ENCODE measurements at places on chromosomes 5 and 9.

GRCh38 chr5:174514325-174514724 lies 210.1 kb upstream of the MSX2 start:
- DNase-seq = no peak

GRCh38 chr9:109969573-109970237 lies 189.7 kb downstream of the PALM2AKAP2 start:
- DNase-seq = no peak

DNA sequence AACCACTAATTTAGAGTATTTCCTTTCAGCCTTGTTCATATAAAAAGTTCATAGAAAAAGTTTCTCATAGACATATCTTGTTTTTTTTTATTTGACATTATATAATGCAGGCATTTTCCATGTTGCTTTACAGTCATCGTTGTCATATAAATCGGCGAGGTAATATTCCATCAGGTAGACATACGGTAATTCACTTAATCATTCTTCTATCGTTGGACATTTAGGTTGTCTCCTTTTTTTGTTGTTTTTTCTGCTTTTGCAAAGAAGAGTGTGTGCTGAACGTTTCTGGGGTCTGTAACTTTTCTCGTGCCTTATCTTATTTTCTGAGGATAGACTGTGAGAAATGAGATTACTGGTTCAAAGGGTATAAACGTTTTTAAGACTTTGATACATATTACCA lies 283.6 kb downstream of the ARHGAP26 start:
- DNase-seq = no peak

DNA sequence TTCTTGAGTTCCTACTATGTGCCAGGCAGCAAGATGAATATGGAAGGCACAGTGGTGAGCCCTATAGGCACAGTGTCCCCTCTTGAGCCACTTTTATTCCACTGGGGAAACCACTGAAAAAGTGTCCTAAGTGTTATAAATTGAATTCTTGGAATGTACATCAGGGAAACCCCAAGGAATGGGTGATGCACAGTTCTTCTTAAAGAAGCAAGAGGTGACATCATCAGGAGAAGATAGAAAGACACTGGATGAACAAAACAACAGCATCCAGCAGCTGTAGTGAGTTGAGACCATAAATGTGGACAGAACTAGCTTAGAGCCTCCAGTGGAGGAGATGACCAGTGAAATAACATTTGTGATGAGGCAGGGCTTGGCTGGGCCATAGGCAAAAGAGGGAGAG lies 199.2 kb upstream of the ANKRD55 start:
- DNase-seq = no peak

GRCh38 chr5:158798140-158798539 lies 301.6 kb downstream of the EBF1 start:
- no peak for DNase-seq

- no peak for DNase-seq
These were observed 37.6 kb downstream of the EHMT1 start for GRCh38 chr9:137656416-137656815.

DNA sequence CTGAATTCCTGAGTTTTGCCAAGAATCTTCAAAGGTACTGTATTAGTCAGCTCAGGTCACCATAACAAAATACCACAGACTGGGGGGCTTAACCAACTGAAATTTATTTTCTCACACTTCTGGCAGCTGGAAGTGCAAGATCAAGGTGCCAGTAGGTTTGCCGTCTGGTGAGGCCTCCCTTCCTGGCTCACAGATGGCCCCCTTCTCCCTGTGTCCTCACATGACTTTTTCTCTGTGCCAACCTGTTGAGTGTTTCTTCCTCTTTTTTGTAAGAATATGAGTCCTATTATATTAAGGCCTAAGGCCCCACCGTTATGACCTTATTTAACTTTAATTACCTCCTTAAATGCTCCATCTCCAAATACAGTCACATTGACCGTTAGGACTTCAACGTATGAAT lies 156.1 kb upstream of the KIF2A start:
- DNase-seq = no peak

DNA sequence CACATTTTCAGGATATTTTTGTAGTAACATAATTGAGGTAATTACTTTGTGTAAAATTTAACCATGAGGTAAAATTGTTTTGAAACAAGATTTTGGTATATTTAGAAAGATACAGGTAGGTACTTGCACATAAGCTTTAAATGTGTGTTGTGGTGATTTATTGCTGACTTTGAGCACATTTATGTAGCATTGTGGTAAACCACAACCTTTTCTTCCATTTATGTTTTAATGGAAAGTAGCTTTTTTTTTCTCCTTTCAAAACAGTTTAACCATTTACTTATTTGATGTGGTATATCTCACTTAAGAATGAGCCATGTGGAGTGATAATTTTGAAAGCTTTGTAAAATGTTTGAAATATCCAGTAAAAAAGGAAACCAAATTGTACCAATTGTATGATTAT lies 35.6 kb downstream of the FCHO2 start:
- DNase-seq = no peak

DNA sequence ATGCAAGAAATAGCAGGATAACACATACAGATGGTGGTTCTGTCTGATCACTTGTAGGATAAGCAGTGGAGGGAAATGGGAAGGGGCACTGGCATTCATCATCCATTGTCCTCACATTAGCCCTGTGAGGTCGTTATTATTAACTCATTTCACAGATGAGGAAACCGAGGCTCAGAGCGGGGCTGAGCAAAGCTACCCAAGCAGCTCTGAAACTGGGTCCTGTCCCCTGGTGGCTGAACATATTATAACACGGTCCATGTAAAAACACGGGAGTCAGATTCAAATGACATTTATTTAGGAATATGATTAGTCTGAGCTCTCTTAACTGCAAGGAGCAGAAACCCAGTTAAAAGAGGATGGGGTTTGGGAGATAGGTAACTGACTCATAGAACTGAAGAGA lies 43.1 kb downstream of the HRH2 start:
- DNase-seq = no peak

GRCh38 chr5:100479079-100479688 lies 56.0 kb upstream of the FAM174A start:
- no peak for DNase-seq

DNA sequence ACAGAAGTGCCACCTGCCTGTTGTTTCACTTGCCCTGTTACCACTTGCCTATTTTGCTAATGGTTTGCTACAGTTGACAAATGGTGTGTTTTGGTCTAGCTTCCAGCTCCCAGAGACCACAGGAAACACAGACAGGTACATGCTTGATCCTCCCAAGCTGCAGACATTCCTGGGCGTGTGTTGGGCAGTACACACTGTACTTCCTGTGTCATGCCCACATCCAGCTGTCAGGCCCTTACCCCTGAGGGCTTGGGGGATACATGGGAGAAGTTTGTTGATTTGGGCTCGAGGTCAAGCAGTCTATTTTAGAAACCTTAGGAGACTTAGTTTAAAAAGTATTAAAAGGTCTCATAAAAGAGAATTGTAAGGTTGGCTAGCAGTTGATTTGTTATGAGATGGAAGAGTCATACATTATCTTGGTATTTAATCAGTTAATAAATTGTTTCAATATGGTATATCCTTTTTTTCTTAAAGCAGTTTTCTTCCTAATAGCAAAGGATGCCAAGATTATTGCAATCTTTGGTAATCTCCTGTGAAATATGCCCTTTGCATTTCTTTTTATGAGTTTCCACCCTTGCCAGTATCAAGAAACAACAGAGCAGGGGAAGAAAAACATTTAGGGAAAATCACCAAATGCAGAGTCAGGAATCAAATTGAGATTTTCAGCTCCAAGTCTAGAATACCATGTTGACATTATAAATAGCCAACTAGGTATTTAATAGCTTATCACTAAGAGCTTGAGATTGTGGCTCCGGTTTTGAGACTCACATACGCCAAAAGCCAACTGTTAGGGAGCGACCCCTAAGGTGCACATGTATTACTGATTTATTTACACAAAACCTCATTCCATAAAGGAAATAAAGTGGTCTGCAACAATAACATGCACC lies 52.3 kb upstream of the CD180 start:
- DNase-seq = no peak

GRCh38 chr9:76181020-76181641 lies 213.1 kb downstream of the RFK start:
- no peak for DNase-seq

DNA sequence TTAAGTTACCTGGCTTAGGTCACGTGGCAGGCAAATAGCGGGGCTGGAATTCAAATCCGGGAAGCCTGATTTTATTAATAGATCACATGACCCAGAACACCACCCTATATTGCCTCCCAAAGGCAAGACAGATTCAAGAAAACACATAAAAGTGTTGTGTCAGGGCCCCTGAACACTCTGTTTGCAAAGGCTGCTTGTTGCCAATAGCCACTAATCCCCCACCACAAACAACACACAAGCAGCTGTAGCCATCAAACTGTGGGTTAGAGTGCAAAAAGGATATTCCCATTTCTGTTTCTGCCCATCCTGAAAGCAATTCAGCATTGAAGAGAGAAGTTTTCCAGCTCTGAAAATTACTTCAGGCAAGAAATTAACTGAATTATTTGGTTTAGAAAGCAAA lies 358.9 kb upstream of the RFX3 start:
- no peak for DNase-seq

DNA sequence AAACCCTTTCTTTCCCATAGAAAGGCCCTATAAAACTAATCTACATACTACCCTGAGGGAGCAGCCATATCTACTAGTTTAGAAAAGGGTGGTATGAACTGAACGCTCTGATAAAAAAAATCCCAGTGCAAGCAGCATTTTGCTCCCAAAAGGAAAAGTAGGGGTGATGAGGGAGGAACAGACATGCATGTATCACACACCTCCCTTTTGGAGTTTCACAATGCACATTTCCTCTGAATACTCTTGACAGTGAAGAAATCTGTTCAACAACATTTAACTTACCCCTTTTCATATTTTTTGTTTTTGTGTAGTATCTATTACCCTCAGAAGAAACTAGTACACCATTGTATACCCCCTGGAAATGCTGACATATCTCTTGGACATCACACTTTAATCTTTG lies 411.4 kb downstream of the MAT2B start:
- no peak for DNase-seq

GRCh38 chr5:35230038-35230611 lies at the start of gene PRLR:
TSS of gene PRLR (minus strand) at chr5:35230487. CDS start at chr5:35089620, 140,867 bp downstream.
- DNase-seq = no peak

DNA sequence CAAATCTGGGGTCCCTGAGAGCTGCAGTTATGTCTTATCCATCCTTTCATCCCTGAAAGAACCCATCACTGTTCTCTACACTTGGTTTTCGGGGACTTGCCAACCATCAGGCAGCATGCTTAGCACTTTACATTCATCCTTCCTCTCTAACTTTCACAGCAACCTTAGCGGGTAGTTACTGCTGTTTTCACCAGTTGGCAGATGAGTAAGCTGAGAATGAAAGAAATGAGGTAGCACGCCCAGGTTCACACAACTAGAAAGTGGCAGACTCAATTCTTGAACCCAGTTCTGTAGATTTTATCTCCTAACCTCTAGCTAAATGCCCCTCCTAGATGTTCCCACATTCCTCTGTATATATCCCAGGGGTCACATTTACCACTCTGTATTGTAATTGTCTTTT lies 342.0 kb upstream of the WWC1 start:
- DNase-seq = no peak

DNA sequence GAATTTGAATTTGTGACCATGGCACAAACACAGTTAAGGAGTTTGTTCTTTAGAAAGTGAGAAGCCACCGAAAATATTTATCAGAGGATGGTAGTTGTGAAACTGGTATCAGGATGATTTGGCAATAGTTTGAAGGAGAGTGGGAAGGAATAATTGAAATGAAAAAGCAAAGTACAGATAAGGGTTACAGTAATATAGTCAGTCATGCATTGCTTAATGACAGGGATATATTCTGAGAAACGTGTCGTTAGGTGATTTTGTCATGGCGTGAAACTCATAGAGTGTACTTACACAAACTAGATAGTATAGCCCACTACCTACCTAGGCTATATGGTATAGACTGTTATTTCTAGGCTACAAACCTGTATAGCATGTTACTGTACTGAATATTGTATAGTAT lies 84.2 kb downstream of the GPBP1 start:
- no peak for DNase-seq

GRCh38 chr5:34491251-34491620 lies 164.9 kb upstream of the RAI14 start:
- DNase-seq = no peak

DNA sequence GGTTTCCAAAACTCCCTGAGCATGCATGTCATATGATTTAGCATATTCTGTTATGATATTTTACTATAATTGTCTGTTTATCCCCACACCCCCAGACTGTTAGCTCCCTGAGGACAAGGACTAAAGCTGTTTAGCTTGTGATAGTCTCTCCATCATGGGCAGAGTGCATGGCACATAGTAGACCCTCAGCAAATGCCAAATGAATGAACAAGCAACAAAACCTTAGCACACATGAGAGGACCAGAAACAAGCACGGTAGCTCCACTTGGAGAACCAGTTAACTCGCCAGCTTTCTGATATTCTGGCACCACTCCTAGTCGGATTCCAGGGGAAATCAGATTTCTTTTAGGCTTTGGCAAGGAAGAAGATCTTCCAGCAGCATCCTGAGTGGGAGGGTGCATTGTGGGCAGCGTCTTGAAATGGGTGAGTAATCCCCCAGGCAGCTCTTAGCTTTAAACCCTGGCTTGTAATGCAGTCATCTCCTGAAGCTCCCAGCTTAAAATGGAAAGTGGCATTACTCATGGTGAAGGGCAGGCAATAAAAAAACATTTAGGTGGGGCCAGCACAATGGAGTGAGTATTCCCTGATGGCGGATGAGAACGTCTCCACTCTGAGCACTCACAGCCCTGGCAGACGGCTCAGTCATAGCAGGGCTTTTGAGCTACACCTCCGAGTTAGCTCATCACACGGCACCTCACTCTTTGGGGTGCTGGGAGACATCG lies 41.1 kb downstream of the FGF1 start:
- no peak for DNase-seq

GRCh38 chr5:168356171-168356570 lies 64.7 kb downstream of the WWC1 start:
- DNase-seq = no peak

GRCh38 chr5:158943057-158943456 lies 156.7 kb downstream of the EBF1 start:
- DNase-seq = no peak

GRCh38 chr5:78638423-78638822 lies 10.1 kb downstream of the LHFPL2 start:
- DNase-seq = no peak

GRCh38 chr9:88418025-88418424 lies 29.8 kb downstream of the SPIN1 start:
- DNase-seq = no peak
